ENCODE measurements at places on chromosomes 2 and 18.

GRCh38 chr2:96684883-96685576 lies 42.5 kb downstream of the FER1L5 start:
- no peak for DNase-seq

DNA sequence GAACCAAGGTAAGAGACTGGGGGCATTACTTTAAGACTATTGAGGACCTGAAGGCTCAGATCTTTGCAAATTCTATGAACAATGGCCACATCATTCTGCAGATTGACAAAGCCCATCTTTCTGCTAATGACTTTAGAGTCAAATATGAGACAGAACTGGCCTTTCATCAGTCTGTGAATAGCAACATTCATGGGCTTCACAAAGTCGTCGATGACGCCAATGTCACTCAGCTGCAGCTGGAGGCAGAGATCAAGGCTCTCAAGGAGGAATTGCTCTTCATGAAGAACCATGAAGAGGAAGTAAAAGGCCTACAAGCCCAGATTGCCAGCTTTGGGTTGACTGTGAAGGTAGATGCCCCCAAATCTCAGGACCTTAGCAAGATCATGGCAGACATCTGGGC lies 43.8 kb upstream of the SLC4A10 start:
- DNase-seq = no peak

- DNase-seq = no peak
Measured at GRCh38 chr2:127887776-127888130, 2.0 kb upstream of the AMMECR1L start.

DNA sequence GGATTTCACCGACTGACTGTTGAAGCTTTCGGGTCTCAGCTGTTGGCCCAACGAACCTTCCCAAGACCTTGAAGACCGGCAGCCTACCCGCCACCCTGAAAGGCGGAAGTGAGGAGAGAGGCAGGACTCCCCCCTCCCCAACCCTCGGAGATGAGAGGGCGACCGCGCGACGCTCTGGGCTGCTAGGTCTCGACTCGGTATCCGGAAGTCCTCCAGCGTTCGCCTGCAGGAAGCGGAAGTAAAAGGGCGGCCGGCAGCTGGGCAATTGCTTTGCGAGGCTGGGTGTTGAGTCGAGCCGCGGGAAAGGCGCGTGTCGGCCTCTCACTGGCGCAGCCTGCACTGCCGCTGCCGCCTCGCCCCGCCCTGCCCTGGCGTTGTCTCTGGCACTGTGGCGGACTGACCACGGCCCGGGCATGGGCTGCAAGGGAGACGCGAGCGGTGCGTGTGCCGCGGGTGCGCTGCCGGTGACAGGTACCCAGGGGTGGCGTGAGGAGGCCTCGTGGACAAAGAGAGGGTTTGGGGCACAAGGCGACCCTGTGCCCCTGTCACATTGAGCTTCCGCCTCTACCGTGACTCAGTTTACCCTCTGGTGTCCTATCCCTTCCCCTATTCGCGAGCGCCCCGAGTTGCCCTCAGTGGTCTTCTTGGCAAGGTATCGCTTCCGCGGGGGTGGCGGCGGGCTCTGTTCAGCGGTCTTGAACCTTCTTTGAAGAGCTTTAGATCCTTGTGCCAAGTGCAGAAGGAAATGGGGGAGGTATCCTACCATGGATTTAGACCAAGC lies at the start of gene UGGT1:
TSS of gene UGGT1 (plus strand) at position 256 of the 781 bp plus-strand sequence. CDS start at position 414, 158 bp downstream.
- DNase-seq = peak; percentile 89

GRCh38 chr18:53753601-53754000 lies 470.9 kb downstream of the MBD2 start:
- DNase-seq = no peak

DNA sequence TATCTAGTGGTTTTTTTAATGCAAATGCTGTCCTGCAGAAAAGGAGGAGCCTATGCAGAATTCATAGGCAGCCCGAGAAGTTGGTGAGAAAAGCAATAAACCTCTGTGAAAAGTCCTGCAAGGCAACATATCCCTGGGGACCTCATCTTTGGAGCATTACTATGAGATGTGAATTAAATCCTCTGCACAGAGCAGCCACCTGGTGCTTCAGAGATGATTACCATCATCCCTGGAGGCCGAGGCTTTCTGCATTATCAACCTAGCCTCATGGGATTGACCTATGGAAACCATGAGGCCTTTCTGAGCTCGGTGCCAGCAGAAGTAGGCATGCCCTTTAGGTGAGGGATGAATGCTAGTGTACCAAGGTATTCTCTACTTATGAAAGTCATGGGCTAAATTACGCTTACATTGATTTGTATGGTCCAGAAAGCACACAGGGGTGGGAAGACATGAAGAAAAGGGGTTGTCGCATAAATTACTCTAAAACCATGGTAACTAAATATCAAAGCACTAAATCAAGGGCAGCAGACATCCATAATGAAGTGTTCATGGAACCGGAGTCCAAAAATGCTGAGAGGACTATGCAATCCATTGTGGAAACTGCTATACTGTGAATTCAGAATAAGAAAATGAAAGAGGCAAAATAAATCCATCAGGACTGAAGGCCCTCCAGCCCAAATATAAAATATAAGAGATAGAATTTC lies 623.5 kb upstream of the DDX18 start:
- no peak for DNase-seq

DNA sequence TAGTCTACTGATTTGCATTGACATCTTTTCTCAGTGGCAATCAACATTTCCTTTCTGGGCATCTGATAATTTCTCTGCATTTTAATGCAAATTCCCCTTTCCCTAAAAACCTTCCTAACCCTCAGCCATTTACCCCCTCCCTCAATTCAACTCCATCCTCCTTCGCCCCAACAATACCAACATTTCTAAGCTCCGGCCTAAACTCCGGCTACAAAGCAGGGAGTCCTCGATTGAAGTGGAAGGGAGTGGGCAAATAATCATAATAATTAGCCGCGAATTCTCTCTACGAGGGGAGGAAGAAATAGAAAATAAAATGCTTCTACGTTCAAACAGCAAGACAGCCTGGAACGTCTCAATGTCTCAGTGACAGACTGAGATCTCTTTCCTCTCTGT lies 4.6 kb downstream of the BCL11A start:
- no peak for DNase-seq

GRCh38 chr2:171345971-171346722 lies 87.6 kb downstream of the METTL8 start:
- no peak for DNase-seq

DNA sequence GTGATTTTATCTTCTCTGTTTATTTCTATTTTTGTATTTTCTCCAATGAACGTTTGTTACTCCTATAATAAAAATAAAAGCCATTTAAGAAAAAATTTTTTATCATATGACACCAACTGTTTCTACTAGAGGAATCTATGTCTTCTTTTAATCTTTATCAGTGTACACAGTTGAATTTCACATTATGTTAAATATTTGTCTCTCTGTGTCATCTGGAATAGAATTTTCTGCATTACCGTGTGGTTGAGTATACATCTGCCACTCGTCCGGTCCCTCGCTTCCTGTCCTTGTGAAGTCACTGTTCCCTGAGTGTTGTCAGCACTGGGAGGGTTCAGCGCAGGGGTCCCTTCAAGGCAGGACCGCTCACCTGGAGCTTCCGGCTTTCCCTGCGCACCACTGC lies 99.2 kb downstream of the LDLRAD4 start:
- DNase-seq = no peak

DNA sequence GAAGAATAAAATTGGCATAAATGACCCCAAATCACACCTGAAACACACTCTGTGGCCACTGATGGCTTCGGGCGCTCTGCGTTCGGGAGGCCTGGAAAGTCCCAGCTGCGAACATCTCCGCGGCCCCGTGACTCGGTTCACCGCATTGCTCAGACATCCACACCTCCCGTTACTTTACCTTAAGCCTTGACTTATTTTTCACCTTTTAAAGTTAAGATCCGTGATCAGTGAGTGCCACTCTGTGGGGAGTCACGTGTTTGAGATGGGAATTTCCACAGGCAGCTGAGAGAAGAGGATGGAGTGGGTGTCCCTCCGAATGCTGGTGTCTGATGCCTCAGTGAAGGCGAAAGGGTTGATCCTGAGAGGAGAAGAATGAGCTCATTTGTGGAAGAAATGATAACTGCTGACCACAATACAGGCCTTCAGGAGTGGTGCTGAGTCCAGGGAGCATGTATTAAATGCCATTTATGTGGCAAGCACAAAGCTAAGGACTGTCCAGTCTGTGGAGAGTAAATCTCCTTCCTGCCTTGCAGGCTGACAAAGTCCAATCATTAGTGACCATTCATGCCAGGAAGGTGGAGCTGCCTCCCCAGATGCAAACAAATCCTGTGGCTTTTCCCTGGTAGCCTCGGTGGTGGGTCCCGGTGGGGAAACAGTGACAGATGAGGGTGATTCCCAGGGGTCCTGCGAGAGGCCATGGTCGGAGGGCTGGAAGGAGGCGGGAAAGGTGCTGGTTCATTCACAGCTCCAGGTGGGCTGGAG lies 168.8 kb downstream of the RTP5 start:
- no peak for DNase-seq

DNA sequence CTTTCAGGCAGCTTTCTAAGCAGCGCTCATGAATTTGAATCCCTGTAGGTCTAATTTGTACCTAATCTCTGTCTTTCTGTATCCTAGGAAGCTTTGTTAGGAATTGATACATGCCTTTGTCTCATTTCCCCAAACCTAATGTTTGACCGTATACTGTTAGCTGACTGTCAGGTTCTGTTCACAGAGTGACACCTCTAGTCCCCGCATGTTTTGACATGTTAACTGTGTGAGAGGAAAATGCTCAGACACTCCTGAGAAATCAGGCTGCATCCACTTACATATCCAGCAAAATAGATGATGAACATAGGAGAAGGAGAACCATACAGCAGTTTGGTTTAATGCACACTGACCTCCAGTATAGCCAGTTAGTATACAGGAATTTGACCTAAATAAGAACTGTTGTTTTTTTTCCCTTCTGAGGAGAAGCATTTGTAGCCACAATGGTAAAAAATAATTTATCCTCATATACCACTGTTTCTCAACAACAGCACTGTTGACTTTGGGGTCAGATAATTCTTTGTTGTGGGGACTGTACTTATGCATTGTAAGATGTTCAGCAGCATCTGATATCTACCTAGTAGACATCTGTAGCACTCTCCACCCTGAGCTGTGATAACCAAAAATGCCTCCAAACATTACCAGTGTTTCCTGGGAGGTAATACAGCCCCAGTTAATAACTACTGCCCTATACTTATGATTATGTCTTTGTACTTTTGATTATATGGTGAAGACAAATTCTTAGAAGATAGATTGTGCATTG lies 130.9 kb downstream of the NCOA1 start:
- DNase-seq = no peak

- no peak for DNase-seq
Measured at GRCh38 chr2:222993920-222994650, 57.9 kb upstream of the KCNE4 start.

DNA sequence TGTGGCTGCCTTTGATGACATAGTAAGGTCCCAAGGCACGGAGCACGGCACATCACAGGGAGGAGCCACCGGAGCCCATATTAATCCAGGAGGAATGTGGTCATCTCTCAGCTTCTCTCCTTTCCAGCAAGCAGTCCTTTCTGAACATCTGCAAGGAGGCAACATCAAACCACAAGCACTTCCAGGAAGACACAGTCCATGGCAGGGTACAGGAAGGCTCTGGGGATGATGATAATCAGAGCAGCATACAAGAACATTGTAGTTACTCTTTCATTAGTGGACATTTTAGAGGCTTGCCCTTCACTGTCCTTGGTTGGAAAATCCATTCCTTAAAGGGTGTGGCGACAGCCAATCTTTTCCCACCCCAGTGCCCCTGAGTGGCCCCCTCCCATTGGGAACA lies 31.1 kb downstream of the YPEL5 start:
- no peak for DNase-seq

- DNase-seq = no peak
Measured at GRCh38 chr2:48175254-48175653, 269.0 kb upstream of the FBXO11 start.

DNA sequence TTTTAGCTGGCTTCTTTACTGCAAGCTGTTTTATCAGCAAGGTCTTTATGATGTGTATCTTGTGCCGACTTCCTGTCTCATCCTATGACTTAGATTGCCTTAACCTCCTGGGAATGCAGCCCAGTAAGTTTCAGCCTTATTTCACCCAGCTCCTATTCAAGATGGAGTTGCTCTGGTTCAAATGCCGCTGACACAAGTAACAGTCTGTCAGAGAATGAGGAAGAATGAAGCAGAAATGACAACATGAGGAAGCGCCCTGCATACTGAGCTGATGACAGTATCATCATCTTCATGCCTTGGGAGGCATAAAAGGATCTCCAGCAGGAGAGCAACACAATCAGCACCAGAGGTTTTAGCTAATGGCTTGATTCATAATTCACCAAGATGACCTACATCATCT lies 309.4 kb downstream of the NBAS start:
- no peak for DNase-seq

DNA sequence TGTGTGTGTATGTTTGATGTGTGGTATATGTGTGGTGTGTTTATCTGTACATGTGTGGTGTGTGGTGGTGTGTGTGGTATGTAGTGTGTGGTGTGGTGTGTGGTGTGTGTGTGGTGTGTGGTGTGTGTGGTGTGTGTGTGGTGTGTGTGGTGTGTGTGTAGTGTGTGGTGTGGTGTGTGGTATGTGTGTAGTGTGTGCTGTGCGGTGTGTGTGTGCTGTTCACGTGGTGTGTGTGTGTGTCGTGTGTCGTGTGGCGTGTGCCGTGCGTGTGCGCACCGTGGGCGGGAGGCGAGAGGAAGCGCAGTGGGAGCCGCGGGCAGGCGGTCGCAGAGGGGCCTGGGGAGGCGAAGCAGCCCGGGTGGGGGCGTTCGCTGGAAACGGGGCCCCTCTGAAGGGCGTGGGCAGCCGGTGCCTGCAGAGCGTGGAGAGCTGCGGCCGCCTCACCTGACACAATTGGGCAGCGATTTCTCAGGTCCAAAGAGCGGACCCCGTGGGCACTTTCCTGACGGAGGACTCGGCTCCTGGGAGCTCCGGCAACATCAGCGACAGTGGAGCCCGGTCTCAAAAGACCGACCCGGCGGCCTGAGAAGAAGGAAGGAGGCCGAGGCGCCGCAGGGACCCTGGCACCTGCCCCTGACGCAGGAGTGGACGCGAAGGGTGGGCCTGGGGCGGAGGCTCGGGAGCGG lies 741.1 kb upstream of the SALL3 start:
- DNase-seq = no peak

GRCh38 chr2:186995092-186995491 lies 146.1 kb upstream of the ZSWIM2 start:
- no peak for DNase-seq

- no peak for DNase-seq
Measured at GRCh38 chr18:2336690-2337392, 234.5 kb downstream of the METTL4 start.

- DNase-seq = no peak
Measured at GRCh38 chr2:194686569-194686968, 970.5 kb upstream of the SLC39A10 start.

GRCh38 chr2:12045864-12046291 lies 299.4 kb downstream of the LPIN1 start:
- no peak for DNase-seq

- no peak for DNase-seq
Measured at GRCh38 chr2:239060676-239061075, 212.8 kb downstream of the TWIST2 start.

DNA sequence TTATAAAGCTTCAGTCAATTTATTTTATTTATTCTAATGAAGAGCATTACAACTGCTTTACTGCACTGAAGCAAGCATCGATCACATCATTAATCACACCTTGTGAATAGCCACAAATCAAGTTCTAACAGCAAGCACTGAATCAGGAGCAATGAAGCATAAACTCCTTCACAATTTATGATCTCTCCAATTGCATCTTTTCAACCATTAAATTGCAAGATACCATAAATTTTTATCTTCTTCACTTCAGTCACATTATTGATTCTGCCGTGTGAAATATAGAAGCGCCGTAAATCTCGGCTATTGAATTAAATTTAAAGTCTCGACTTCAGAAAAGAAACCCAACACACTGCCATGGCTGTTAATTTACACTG lies 298.7 kb downstream of the CDCA7 start:
- DNase-seq = no peak
